ENCODE measurements at places on chromosomes 7 and 10. TPM values are rescaled to one million over a fixed set of nuclear protein-coding genes. Genes with fewer than 3 reads are reported as not detected.

DNA sequence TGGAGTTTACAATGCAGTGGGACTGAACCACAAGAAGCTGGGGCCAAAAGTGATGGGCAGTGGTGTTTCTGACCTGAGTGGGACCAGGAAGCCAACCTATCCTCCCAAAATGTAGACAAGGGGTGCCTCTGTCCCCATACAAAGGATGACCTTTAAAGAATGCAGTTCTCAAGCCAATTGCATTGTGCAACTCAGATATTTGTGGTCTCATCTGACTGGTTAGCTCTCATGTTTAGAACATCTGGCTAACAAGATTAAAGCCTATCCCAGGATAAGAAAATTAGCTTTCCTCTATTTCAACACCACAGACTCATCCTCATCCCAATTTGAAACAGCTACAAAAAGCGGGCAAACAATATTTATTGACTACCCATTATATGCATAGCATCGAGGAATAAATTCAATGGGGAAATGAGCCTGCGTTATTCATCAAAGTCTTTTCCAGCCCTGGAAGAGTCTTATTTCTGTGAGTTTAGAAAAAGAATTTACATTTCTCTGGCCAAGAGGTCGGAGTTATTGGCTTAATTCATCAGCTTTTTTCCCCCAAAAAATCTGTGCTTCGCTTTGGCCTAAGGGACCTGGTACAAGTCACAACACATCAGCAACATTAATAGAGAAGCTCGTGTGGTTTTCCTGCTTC is 26.7 kb downstream of the ELMO1 start:
- no peak for DNase-seq

DNA sequence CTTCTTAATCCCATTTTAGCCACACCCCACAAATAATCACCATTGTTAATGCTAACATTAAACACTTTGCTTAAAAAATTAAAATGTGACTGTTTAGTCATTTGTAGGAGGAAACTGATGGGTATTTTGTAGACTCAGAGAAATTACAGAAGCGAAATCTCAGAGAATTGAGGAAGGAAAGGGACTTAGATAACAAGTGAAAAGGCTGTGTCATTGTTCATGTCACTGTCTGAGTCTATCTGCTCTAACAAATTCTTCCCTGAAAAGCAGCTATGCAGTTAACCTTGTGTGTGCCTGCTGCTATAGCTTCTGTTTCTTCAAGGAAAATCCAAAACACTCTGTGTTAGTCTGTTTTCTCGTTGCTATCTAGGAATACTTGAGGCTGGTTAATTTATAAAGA is 40.9 kb upstream of the PLXDC2 start:
- no peak for DNase-seq

SFTPD gene
- not detected for total RNA-seq

DNA sequence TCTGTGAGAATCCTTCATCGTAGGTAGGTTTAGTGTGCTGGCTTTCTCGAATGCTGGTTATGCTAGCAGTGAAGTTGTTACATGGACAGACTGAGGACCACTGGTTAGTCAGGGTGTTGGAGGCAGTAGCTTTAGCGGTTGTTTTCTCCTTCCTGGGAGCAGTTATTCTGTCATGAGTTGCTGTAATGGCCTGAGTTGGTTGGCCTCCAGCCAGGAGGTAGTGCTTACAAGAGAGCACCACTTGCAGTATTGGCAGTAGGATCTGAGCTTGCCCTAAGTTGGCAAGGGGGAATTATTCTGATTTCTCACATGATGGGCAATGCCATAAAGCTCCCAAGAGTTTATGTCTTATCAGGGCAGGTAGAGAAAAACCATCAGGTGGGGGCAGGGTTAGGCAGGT is 58.0 kb downstream of the IPMK start:
- no peak for DNase-seq

- DNase-seq, result no peak
Observed at GRCh38 chr10:108187408-108188012, 1023.0 kb upstream of the SORCS1 start.

DNA sequence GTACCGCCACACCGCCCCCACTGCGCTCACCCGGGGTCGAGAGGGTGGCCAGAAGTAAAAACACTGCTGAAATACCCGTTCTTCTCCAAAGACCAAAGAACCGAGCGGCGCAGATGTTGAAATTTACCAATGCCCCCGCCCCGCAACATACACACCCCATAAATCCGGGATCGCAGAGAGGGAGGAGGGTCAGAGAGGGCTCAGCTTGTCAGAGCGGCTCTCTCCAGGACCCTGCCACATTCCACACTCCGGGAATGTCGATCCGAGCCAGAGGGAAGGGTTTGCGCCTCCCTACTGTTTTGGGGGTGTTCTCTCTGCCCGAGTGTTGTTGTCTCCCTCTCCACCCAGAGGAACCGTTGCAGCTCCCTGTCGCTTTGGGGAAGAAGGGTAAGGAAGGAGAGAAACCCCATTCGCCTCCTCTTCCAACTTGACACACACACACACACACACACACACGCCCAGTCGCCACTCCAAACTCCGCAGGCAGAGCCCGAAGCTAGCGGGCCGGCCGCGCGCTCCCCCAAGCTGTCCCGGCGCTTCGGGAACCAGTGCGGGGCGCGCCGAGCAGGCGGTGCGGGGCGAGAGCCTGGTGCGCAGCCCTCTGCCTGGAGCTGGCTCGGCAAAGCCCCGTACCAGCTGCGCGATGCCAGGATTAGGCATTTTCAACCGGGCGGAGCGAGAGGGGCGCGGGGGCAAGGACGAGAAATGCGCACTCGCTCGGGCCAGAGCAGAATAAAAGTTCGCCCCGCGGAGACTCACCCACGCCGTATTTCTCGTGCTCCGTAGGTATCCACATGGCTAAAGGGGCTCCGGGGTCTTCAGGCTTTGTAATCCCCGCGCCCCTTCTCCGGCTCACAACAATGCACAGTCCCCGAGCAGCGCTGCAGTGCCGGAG is 609 bp downstream of the DOCK4 start:
- DNase-seq, result peak; percentile 28

GRCh38 chr10:130795819-130796218 is 515.7 kb downstream of the TCERG1L start:
- DNase-seq, result no peak

DNA sequence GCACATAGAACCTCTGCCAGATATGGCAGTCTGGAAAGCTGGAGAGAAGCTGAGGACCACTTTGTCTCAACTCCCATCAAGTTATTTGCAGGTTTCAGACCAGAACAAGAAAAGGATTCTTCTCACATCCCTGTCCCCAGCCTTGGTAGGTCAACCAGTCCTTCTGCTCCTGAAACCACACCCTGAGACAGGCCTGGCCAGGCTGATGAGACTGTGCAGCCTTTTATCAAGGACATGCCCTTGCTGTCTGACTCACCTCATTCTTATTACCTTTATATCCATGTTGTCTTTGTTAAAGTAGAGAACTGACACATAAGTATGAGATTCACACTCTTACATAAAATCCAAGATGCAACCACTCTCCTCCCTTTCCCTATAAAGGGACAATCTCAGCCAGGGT is 354.9 kb downstream of the PLXNA4 start:
- DNase-seq, result no peak

FFAR4 gene
- not detected for total RNA-seq

GRCh38 chr10:20976891-20977290 is 79.8 kb upstream of the NEBL start:
- no peak for DNase-seq

DKK1 gene
- total RNA-seq, result not detected
